ENCODE measurements at places on chromosomes 3 and 15. TPM values are rescaled to one million over a fixed set of nuclear protein-coding genes. Genes with fewer than 3 reads are reported as not detected.

CISH gene
- 33.9 TPM for polyA plus RNA-seq

TMEM89 gene
- not detected for polyA plus RNA-seq

FYTTD1 gene
- 99.4 TPM for polyA plus RNA-seq

HRG gene
- polyA plus RNA-seq: 2.2 TPM

C3orf20 gene
- 0.38 TPM for polyA plus RNA-seq

NAALADL2 gene
- 22.0 TPM for polyA plus RNA-seq

GATM gene
- polyA plus RNA-seq: 323 TPM

CSPG4 gene
- 7.5 TPM for polyA plus RNA-seq

IL1RAP gene
- polyA plus RNA-seq: 19.4 TPM

SLC6A11 gene
- polyA plus RNA-seq: 0.08 TPM

TMCO5A gene
- polyA plus RNA-seq: not detected

CPLX3 gene
- polyA plus RNA-seq: not detected

NOX5 gene
- 0.40 TPM for polyA plus RNA-seq

NPAP1 gene
- polyA plus RNA-seq: 0.17 TPM

PLA2G4F gene
- 24.0 TPM for polyA plus RNA-seq

AGBL1 gene
- 0.10 TPM for polyA plus RNA-seq

NRROS gene
- polyA plus RNA-seq: 3.8 TPM

DPPA2 gene
- polyA plus RNA-seq: 1.4 TPM

CADPS gene
- polyA plus RNA-seq: 1.2 TPM

UNC13C gene
- polyA plus RNA-seq: 12.9 TPM

SLC38A3 gene
- polyA plus RNA-seq: 11.0 TPM

MESP2 gene
- polyA plus RNA-seq: 0.58 TPM

CORO2B gene
- 23.5 TPM for polyA plus RNA-seq

ASB14 gene
- polyA plus RNA-seq: 0.67 TPM

DZIP1L gene
- polyA plus RNA-seq: 13.3 TPM

C3orf22 gene
- polyA plus RNA-seq: 0.11 TPM

FBXO40 gene
- 0.07 TPM for polyA plus RNA-seq

TXNRD3 gene
- polyA plus RNA-seq: 17.7 TPM

ZNF148 gene
- 51.9 TPM for polyA plus RNA-seq

KLHL40 gene
- not detected for polyA plus RNA-seq

MANF gene
- polyA plus RNA-seq: 133 TPM

ISG20 gene
- polyA plus RNA-seq: 1.2 TPM

TNFAIP8L3 gene
- polyA plus RNA-seq: 2.1 TPM

Data from right renal cortex interstitium (tissue), 3 donors.